ENCODE measurements at places on chromosomes 11 and 22.

DNA sequence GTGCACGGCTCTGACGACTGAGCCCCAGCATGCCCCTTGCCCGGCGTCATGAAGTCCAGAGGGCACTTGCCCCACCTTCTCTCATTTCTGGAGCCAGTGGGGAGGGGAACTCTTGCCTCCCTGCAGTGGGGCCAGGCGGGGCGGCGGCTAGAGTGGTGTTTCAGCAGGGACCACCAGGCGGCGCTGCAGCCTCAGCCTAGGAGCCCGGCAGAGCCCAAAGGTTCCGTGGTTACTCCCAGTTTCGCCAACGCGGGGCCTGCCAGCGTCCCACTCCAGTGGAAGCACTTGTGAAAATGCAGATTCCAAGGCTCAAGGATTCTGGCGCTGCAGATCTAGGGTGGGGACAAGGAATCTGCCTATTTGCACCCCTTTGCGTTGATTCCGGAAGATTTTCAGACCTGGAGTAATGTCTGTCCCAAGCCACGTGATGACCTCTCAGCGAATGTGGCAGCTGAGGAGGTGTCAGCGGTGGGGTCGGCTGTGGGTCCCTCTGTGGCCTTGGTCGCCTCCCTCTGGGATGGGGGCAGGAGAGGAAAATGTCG is 55.7 kb downstream of the CD82 start:
- peak; percentile 25 for DNase-seq

GRCh38 chr22:35593891-35594470 is 23.1 kb downstream of the MB start:
- DNase-seq, result no peak

DNA sequence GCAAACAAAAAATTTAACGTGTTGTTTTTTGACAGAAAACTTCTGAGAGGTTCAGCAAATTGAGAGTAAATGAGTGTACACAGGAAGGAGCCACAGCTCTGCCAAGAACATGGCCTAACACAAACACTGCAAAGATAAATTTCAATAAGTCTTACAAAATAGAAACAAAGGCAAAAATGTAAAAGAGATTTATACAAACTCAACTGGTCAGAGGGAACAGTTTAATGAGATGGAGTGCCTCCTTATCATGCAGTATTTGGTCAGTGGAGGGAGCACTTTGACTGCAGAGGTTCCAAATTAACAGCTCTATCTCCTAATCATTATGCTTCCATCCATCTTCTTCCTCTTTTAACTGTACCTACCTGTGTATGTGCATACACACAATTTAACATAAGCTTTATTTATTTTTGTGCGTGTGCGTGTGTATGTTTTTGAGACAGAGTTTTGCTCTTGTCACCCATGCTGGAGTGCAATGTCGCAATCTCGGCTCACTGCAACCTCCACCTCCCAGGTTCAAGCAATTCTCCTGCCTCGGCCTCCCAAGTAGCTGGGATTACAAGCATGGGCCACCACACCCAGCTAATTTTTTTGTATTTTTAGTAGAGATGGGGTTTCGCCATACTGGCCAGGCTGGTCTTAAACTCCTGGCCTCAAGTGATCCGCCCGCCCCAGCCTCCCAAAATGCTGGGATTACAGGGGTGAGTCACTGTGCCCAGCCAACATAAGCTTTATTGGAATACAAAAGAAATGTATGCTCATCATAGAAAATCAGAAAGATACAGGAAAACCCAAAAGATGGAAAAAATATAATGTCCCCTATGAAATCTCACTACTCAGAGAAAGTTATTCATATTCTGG is 111.9 kb downstream of the MRTFA start:
- DNase-seq, result no peak

DNA sequence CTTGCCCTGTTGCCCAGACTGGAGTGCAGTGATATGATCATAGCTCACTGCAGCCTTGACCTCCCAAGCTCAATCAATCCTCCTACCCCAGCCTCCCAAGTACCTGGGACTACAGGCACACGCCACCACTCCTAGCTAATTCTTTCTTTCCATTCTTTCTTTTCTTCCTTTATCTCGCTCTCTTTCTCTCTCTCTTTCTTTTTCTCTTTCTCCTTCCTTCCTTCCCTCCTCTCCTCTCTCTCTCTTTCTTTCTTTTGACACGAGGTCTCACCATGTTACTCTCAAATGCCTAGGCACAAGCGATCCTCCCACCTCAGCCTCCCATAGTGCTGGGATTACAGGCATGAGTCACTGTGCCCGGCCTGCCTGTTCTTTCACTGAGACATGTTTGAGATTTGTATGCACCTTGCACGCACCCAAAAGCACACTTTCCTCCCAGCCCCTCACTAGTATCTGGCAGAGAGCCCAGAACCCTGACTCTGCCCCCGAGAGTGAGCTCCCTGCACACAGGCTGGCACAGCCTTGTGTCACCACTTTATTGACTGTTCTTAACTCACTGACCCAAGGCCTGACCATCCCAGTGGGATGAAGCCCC is 56.8 kb downstream of the CD6 start:
- no peak for DNase-seq

DNA sequence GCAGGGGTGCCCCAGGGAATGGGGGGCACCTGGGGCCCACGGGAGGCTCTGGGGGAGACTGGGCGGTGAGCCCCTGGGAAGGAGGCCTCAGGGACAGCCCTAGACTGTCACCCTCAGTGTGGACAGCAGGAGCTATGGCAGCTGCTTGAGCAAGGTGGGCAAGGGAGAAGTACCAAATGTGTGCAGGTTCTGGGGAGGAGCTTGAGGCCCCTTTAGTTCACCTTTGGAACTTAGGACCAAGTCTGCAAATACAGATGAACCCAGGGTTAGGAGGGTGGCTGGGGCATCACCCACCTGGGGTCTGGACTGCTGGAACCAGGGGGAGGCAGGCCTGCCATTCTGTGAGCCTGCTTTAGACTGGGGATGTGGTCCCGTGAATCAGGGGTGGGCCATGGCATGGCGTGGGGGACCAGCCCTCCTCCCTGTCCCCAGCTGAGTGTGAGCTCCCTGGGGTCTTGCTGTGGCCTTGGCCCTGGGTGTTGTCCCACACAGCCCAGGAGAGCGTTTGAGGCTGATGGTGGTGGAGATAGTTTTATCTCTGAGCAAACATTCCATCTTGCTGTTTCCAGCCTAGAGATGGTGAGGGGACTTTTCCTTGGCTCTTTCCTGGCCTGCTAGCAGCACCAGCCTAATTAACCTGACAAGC is 122.3 kb downstream of the KCNQ1 start:
- no peak for DNase-seq

DNA sequence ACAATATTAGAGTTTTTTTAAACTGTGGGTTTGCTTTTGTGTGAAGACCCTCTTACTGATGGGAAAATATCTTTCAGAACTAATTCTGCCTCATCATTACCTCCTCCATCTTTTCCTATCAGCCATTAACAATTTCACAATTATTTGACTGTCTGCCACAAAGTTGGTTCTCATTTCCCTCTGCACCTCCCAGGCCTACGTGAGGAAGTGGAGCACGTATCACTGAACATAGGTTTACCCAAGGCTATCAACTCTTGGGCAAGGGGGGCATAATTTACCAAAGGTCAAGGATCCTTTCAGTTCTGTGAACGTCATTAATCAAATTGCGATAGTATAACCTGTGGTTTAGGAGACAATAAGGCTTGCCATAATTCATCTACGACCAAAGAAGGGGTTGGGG is 60.0 kb downstream of the LIF start:
- DNase-seq, result no peak

GRCh38 chr11:4947505-4947904 is at the start of gene OR51A4:
OR51A4 (minus strand) TSS chr11:4947605; CDS start chr11:4947100, 505 bp downstream.
- no peak for DNase-seq

- no peak for DNase-seq
Measured at GRCh38 chr11:5992604-5993251, 5.9 kb upstream of the OR52L1 start.

DNA sequence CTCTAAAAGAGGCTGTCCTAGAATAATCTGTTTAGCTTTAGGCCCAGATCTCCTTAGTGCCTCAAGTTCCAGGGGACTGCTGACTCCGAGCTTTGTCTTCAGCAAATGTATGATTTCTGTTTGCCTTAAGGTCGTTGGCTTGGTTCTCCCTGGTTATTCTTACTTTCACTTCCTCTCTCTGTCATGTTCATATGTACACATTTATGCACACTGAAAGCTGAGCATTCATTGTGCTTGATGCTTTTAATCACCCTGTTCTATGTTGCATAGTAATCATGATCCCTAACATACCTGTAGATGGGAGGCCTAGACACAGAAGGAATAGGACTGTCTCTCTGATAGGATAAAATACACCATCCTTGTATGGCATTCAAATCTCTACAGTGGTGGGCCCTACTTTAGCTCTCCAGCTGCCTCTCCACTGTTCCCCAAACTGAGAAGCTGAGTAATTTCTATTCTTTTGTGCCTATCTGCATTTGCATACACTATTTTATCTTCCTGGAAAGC is 7.2 kb downstream of the PPFIBP2 start:
- DNase-seq, result no peak

- DNase-seq, result no peak
Measured at GRCh38 chr11:125105926-125106325, 5.5 kb downstream of the TMEM218 start.

GRCh38 chr11:1564535-1565172 is 7.4 kb downstream of the DUSP8 start:
- peak; percentile 32 for DNase-seq

- DNase-seq, result no peak
Measured at GRCh38 chr11:118275176-118275575, 11.1 kb upstream of the MPZL2 start.

- no peak for DNase-seq
Measured at GRCh38 chr11:12840871-12841660, 166.8 kb downstream of the TEAD1 start.

DNA sequence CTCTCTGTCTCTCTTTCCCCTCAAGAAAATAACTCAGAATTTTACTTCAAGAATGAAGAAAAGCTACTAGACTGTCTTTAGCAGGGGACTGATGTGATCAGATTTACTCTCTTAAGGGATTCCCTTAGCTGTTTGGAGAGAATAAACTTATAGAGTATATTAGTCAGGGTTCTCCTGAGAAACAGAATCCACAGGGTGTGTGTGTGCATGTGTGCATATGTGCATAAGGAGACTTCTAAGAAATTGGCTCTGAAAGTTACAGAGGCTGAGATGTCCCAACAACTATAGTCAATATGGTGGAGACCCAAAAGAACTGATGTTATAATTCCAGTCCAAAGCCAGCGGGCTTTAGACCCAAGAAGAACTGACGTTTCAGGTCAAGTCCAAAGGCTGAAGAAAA is 43.1 kb upstream of the ARL14EP start:
- DNase-seq, result no peak

- no peak for DNase-seq
Measured at GRCh38 chr11:16088774-16089173, 267.6 kb downstream of the SOX6 start.

- DNase-seq, result peak; percentile 28
Measured at GRCh38 chr11:46380340-46381047, 975 bp upstream of the MDK start.

- DNase-seq, result no peak
Measured at GRCh38 chr22:44427611-44428470, 70.2 kb downstream of the RTL6 start.

GRCh38 chr22:31148953-31149627 is 8.8 kb upstream of the PLA2G3 start:
- DNase-seq, result no peak

- no peak for DNase-seq
Measured at GRCh38 chr11:68047437-68048290, 8.8 kb downstream of the TCIRG1 start.

DNA sequence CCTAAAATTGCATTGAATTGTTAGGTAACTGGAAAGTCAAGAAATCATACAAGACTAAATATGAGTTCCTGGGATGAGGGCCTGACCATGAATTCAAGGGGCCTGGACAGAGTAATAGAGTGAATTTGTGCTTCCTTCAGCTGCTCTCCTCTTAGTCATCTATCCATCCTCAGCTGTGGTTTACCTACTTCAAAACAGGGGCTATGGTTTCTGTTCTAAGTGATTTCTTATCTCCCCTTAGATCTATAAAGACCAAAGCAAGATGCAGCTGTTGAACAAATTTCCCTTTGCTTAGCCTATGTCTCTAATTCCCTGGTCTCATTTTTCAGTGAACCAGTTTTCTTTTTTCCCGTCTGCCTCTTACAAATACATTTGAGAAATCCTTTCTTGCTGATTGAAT is 428.5 kb downstream of the FAM181B start:
- no peak for DNase-seq

DNA sequence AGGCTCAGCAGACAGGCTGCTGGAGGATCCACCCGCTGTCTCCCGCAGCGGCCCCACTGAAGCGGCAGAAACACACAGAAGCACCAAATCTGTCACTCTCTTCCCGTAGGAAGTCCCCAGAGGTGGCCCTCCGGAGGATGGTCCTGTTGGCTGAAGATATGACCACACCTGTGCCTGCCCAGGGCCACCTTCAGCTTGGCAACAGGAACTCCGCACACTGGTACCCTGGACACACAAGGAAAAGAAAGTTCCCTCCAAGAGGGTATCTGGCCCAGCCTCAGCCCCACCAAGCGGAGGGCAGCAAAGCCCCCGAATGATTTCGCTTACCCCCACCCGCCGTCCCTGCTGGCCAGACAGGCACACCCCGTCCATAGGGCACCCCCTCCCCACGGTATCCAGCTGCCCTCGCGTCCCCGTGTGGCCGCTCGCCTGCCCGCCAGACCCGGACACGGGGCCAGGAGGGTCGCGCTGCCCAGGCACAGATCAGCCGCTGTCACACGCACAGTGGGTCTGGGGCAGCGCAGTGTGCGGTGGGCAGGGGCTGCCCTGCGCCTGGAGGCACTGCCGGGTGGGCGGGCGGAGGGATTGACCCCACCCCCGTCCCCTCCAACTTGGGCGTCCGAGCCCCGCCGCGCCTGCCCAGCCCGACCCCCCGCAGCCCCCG is 7.0 kb downstream of the RASSF7 start:
- no peak for DNase-seq

DNA sequence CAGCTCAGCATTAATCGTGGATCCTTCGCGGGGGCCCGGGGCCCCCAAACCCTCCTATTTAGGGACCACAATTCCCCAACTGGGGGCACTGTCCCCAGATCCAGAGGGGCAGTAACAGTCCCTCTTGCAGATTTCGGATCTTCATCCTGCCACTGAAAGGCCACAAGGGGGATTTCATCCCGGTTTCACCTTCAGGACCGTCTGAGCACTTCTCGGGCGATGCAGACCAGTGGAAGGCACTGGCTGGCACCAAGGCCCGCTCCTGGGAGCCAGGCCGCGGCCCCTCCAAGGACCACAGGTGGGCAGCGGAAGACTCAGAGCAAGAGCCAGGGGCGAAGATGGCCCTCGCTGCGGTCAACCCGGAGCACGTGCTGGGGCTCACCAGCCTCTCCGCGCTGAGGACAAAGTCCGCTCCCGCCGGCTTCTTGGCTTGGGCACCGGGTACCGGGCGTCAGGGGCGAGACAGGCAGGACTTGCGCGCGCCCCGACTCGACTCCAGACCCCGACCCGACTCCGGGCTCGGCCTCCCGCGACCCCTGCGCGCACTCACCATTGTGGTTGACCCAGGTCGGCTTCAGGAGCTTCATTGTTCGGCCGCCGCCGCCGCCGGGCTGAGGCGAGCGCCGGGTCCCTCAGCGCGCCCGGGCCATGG is 517 bp downstream of the HIRA start:
- DNase-seq, result no peak

GRCh38 chr22:38208551-38208968 is 6.8 kb downstream of the MAFF start:
- DNase-seq, result no peak

- DNase-seq, result no peak
Measured at GRCh38 chr11:23653071-23653675, 792.9 kb upstream of the CCDC179 start.
